Osteocyte (in vitro differentiated cells): ENCODE measurements at places on chromosomes 1 and 21.

- DNase-seq: no peak
Observed at GRCh38 chr1:47853059-47853458, 144.1 kb downstream of the TRABD2B start.

DNA sequence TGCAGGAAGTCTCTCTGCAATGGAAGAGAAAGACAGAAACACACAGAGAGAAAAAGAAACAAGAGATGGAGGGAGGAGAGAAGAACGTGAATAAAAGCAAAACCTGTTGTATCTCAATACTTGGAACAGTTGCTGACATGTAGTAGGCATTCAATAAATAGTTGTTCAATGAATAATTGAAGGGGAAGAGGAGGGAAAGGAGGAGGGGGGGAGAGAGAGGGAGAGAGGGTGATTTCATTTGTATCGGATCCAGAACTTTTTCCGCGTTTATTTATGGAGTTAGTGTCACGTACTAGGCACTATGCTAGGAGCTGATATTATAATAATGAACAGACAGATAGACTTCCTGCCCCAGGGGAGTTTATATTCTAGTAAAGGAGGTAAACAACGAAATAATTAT is 144.1 kb downstream of the OMA1 start:
- DNase-seq: no peak

- DNase-seq: no peak
Observed at GRCh38 chr1:97091263-97091662, 369.7 kb downstream of the PTBP2 start.

DNA sequence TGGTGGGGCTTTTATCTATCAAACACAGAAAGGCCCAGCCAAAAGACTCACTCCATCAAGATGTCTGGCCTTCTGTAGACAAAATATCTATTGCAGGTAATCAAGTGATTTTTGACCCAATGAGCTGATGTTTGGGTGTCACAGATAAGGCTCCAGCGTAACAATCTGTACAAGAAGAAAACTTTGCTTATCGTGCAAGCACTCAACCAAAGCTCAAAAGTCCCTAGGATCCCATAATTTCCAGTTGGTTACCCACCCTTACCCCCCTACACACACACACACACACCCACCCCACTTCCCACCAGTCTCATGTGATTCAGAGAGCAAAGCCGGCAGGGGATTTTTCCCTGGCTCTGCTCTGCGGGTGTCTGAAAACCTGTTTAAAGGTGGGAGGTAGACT is 5.8 kb downstream of the ITPKB start:
- no peak for DNase-seq

DNA sequence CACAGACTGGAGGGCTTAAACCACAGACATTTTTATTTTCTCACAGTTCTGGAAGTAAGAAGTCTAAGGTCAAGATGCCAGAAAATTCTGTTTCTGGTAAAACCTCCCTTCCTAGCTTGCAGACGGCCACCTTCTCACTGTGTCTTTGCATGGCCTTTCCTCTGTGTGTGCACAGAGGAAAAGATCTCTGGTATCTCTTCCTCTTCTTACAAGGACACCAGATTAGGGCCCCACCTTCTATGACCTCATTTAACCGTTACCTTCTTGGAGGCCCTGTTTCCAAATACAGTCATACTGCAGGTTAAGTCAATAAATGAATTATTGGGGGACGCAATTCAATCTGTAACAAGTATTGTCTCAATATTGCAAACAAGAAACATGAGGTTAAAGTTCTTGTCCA is 63.0 kb upstream of the PRDX6 start:
- DNase-seq: no peak

GRCh38 chr21:34913811-34914210 is 135.3 kb downstream of the RUNX1 start:
- DNase-seq: no peak

GRCh38 chr21:17668479-17669140 is 55.9 kb upstream of the BTG3 start:
- DNase-seq: no peak

GRCh38 chr1:236143104-236143948 is 987 bp downstream of the GPR137B start:
- no peak for DNase-seq

DNA sequence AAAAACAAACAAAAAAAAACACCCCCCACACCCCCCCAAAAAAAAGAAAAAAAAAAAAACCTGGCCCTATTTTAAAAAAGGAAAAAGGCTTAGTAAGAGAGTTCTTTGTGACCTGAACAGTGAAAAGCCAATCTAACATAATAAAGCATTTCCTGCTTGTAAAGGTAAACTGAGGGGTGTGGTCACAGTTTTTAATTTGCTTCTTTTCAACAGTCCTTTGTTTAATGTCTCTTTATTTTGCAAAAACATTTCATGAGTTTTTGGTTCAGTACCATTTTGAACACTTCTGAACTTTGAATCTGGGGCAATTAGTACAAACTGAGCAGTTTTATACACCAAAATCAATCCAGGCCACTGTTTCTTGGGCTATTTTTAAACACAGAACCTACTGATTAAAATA is 37.6 kb downstream of the TOR3A start:
- DNase-seq: no peak

GRCh38 chr21:43734131-43734927 is 15.4 kb downstream of the PDXK start:
- DNase-seq: no peak

GRCh38 chr1:246072456-246072955 is 434.6 kb downstream of the SMYD3 start:
- no peak for DNase-seq

DNA sequence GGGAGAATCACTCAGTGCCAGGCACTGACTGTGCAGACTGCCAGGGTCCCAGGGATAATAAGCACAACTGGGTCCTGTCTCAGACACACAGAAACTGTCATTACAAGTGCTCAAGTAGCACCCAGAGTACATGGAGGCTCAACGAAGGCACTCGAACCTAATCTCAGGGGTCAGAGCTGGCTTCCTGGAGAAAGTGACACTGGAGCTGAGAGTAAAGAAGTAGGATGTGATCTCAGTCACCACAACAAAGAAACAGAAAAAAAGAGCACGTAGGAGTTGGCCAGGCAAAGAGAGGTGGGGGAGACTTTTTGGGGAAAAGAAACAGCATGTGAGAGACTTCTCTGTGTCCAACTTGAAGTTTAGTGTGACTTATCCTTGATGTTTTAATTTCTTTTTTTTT is 1.3 kb downstream of the CATSPER4 start:
- no peak for DNase-seq

- no peak for DNase-seq
Observed at GRCh38 chr1:164678136-164678700, 119.2 kb downstream of the PBX1 start.

- no peak for DNase-seq
Observed at GRCh38 chr1:117321680-117322609, 45.3 kb upstream of the MAN1A2 start.

- DNase-seq: no peak
Observed at GRCh38 chr1:183638649-183639387, 3.2 kb upstream of the ARPC5 start.

DNA sequence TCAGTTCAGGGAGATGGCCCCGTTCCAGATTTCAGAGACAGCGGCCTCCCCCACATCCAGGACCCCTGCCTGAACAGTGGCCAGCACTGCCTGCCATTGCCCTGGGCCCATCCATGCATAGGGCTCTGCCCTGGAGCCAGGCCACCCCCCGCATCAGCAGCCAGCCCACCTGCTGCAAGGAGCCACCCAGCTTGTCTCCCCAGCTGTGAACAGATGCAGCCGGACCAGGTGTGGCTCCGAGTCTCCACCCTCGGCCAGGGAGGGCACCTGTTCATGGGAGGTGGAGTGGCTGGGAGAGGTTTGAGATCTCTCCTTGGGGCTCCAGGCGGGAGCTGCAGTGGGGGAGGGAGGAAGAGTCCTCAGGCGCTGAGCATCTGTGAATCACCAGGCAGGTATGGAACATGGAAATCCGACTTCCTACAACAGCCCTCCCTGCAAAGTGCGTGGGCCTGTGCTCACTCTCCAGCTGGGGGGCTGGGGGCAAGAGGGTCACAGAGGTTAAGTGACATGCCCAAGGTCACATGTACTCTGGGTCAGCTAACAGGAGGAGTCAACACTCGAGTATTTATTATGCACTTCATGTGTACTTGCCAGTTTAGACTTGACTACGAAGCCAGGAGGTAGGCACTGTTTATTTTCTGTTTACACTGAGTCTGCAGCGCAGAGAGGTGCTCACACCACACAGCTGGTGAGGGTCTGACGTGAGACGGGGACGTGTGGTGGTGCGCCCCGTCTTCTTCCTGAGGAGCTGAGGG is 4.8 kb upstream of the HES5 start:
- DNase-seq: no peak
